SK-N-SH (cell line): ENCODE measurements at places on chromosomes 13 and 19. TPM values are rescaled to one million over a fixed set of nuclear protein-coding genes. Genes with fewer than 3 reads are reported as not detected.

CHMP2A gene
- 308 and 381 TPM in 2 replicates for polyA plus RNA-seq

LMTK3 gene
- 2.0 and 3.2 TPM in 2 replicates for polyA plus RNA-seq

ANKLE1 gene
- polyA plus RNA-seq: 2.2 and 2.6 TPM in 2 replicates

- DNase-seq: peak; percentile 17
Measured at GRCh38 chr19:3830621-3831589, 37.9 kb downstream of the ZFR2 start.

DNA sequence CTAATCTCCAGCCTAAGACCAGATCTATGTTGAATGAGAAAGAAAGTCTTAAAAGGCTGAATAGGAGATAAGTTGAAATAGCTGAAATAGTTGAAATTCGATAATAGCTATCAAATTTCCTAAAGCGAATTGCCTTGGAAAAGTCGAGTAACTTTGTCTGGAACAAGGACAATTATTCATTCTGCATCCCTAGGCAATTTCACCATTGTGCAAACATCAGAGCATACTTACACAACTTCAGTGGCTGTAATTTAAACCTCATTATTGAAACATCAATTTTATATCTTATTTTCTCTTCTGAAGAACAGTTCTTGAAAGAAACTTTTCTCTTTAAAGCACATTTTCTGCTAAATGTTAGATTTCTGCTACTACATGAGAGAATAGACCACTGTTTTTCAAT is 13.6 kb downstream of the TNFSF13B start:
- DNase-seq: no peak

- no peak for DNase-seq
Measured at GRCh38 chr19:10018263-10018662, 5.0 kb downstream of the RDH8 start.
